ENCODE measurements at places on chromosomes 7 and 10.

GRCh38 chr7:9937944-9938631, 1035.6 kb upstream of the PHF14 start:
- no peak for DNase-seq

GRCh38 chr10:72298592-72299519, 25.1 kb downstream of the DDIT4 start:
- DNase-seq: no peak

DNA sequence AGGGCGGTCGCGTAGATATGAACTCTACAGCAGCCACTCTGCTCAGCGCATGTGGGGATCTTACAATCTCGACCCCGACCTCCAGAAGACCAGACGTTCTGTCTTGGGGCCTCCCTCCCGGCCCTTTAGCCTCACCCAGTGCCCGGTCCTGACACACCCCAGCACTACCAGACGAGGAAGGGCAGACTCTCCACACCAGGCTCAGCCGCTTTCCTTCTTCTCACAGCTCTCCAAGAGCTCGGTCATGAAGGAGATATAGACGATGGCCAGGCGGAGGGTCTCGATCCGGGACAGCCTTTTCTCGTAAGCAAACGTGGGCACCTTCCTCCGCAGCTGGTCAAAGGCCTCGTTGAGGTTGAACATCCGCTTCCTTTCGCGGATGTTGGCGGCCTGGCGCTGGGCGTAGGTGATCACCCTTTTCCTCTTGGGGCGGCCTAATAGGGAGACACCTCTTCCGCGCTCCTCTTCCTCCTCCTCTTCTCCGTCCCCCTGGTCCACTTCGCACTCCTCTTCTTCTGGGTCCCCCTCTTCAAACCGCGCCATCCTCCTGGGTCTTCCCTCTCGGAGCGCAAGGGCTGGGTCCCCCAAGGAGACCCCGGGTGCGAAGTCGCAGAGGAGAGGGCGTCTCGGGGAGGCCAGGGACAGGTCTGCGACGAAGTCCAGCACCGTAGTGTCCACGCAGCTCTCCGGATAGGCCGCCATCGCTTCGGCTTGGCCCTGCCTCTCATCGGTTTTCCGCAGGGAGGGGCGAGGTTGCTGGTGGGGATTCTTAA, at the start of gene FERD3L:
FERD3L (minus strand) TSS at position 761 of the 773 bp plus-strand sequence; CDS start at position 702, 59 bp downstream.
- DNase-seq: no peak

DNA sequence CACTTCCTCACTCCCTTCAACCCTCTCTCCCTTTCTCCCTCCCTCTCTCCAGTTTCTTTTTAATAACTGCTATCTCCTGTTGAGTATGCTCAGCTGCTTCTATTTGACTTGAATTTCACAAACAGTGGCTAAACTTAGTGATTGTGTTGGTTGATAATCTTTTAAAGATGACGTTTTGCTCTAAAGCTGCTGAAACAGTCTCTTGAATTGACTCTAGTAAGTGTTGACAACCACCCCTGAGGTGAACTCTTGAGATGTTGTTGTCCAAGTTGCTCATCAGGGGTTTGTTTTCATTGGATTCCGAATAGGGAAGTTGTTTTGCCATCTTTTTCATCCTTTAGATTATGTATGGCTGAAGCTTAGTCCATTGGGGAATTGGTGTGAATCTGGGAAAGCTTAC, 176.2 kb downstream of the TWIST1 start:
- no peak for DNase-seq

- no peak for DNase-seq
These were observed 734 bp downstream of the PTPN12 start for GRCh38 chr7:77537778-77538280.

DNA sequence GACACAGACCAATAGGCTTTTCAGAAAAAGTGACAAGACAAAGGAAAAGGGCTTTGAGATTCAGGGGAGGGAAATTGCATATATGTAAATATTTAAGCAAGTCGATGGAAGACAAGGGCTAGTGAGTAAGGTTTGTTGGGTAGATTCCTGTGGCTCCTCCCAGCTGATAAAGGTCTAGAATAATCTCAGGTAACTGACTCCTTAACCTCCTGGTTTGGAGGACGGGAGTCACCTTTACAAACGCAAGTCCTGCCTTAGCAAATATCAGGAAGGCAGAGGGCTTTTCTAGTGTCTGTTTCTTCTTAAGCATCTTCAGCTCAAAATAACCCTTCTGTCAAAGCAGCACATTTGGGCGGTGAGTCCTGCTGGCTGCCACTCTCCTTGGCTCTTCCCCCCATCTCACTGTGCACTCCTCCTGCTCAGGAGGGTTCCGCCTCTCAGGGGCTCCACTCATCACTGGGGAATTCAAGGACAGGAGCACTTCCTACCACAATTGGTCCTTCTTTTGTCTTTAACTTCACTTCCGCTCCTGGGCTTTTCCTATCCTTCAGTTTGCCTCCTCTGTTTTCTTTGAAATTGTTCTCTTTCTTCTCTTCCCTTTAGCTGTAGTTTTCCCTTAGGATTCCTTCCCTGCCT, 496.3 kb upstream of the KLF6 start:
- no peak for DNase-seq

DNA sequence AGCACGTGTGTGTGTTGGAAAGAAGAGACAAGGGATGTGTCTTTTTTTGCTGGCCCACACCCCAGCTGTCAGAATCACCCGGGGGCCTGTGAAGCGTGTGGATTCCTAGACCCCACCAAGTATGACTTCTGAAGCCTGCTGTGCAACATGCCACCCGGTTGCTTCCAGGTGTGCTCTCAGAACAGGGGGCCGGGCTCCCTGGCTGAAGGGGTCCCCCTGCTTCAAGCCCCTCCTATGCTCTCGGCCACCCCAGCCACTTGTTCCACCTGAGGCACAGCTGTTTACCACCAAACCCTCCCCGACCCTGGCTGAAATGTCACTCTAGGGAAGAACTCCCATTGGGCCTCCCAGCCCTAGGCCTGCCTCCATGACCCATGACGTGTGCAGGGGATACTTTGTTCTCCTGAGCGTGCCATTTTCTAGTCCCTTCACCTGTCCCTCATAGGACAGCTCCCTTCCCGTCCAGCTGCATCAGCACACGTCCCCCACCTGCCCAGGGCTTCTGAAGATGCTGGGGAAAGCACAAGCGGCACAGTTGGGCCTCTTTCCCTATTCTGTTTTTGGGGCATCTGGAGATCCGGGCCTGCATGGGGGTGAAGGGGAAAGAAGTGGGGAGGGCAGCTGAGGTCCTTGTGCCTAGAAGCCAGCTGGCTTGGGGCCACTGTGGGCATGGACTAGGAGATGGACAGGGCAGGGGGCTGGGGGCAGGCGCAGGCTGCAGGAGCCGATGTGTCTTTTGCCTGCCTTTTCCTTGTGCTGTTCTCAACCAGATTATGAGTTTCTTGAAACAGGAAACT, 33.3 kb downstream of the CRHR2 start:
- no peak for DNase-seq

DNA sequence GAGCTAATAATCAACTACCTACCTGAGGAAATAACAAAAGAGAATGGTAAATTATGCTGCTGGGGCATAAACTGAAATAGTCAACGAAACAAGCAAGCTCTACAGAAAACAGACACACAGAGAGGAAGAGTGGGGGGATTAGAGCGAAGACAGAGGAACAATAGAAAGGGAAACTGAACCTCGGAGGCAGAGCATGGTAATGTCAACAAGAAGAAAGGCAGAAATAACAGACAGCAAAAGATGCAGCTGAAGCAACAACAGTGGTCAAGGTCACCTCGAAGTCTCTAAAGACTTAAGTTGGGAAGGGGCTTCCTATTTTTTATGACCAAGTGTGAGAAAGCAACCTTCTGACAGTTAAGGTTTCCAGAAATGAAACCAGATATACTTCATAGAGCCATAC, 177.0 kb downstream of the ZNF438 start:
- no peak for DNase-seq

DNA sequence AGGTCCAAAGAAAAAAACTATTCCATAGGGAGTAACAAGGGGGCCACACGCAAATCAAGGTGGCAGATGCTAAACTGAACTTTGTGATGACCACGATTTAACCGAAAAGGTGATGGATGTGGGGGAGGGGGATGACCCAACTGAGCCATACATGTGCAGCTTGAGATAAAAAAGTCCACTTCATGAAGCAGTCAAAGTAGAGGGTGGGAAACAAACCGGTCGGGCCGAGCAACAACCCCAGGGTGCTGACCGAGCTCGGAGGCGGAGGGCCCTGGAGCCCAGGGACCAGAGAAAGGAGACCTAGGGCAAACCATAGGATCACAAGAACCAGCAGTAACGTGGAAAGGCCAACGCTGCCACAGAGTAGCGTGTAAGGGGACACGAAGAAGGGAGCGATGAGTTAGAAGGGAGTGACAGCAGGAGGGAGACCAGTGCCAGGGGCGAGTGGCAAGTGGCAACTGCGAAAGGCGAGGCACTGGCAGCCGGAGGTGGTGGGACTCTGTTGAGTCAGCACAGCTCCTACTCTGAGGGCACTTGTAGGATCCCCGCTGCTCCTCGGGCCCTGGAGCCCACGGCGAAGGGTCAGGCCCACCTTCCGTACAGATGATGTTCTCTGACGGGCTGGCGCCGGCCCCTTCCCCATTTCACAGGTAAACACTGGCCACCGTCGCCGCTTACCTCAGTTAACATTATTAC, 540 bp downstream of the SNX13 start:
- DNase-seq: no peak

- no peak for DNase-seq
These were observed 95.4 kb downstream of the HIF1AN start for GRCh38 chr10:100631192-100631591.

GRCh38 chr10:116311706-116312490, 12.3 kb upstream of the CCDC172 start:
- no peak for DNase-seq

DNA sequence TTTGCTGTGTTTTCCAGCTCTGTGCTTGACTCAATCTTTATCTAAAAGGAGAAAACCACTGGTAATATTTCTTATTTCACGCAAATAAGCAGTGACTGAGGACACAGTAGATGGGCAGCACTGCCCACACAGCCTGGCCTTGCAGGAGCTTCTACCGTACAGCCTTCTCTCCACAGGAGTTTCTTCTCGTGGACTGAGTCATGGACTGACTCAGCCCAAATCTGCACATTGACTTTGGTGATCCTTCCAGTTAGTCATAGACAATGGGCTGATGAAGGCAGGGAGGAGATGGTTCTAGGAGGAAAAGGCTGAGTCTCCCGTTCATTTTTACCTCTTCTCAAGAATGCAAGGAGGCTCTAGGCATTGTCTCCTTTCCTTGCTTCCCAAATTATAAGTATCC, 200.7 kb downstream of the RAPGEF5 start:
- DNase-seq: no peak

- DNase-seq: no peak
These were observed 191.2 kb upstream of the SHH start for GRCh38 chr7:156003220-156004162.

DNA sequence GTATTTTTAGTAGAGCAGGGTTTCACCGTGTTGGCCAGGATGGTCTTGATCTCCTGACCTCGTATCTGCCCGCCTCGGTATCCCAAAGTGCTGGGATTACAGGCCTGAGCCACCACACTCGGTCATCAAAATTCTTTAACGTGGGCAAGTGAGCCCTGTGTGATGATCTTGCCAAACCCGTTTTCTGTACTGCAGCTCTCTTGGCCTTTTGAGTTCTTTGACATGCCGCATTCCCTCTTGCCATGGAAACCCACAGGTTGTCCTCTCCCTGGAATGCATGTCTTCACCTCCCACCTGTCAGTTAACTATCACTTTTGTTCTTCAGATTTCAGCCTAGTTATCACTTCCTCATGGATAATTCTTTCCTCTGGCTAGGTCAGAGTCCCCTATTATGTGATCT, 5.0 kb downstream of the NUP205 start:
- DNase-seq: no peak

- DNase-seq: no peak
These were observed 19.9 kb downstream of the ELN start for GRCh38 chr7:74047804-74048380.

GRCh38 chr10:104066945-104067344, 18.7 kb downstream of the COL17A1 start:
- no peak for DNase-seq

DNA sequence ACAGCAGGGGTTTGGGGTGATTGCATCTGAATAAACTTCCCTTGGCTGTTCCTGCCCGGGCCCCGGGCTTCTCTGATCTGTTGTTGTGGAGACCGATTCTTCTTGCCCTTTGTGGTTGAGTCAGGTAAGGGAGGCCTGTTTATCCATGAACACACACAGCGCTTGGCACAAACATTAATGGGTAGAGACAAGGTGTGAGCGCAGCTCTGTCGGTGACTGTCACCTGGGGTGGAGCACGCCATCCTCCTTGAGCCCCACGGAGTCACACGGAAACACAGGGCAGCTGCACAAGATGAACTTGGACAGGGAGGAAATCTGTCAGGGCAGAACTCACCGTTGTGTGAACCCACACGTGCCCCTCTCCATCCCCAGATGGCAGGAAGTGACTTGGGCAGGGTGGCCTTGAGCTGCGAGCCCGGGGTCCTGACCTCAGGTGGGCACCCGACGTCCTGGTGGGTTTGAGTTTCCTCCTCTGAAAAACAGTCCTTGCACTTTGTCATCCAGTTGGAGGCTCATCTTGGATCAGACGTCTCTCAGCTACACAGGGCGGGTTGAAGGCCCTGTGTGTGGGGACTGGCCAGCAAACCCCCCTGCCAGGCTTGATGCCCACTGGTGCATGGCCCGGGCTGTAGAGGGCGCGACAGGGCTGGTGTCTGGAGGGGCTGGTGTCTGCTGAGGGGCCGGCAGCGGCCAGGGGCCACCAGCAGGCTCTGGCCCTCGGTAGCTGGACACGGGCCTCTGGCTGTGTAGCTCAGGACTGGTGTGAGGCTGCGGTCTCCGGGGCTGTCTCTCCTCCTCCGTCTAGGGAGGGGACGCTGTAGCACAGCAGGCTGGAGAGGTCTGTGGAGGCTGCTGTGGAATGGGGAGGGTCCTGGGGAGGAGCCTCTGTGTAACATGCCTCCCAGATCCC, 24.2 kb upstream of the SHH start:
- DNase-seq: no peak

GRCh38 chr7:136293272-136293671, 316.1 kb upstream of the MTPN start:
- DNase-seq: no peak

- no peak for DNase-seq
These were observed 162.9 kb downstream of the SEMA3D start for GRCh38 chr7:85023916-85024315.

DNA sequence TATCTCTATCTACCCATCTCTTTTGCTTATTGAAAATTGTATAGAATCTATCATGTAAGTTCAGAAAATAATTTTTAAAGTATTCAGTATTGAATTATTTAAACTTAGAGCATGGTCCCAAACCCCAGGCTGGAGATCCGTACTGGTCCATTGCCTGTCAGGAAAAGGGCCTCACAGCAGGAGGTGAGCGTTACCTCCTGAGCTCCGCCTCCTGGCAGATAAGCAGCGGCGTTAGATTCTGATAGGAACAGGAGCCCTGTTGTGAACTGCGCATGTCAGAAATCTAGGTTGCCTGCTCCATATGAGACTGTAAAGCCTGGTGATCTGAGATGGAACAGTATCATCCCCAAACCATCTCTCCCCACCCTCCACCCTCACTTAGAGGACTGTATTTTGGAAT, 266.0 kb upstream of the CNTNAP2 start:
- DNase-seq: no peak

GRCh38 chr10:25682203-25682851, 251.7 kb upstream of the MYO3A start:
- peak; percentile 71 for DNase-seq

All from globus pallidus (tissue), 1 donor.